T-helper 9 cell (primary cell): ENCODE measurements at places on chromosomes 1 and 21.

DNA sequence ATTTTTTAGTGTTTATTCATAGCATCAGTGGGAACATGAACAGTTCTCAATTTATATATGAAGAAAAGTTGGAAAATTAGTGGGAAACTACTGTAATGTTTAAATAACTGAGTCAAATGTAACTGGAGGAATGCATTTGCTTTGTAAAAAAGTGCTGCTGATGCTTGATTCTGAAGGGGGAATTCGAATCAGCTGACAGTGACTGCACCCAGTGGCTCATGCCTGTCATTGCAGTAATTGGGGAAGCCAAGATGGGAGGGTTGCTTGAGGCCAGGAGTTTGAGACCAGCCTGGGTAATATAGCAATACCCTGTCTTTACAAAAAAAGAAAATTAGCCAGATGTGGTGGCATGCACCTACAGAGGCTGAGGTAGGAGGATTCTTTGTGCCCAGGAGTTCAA, 398.4 kb downstream of the ZP4 start:
- no peak for DNase-seq

GRCh38 chr1:39655578-39656268, 16.2 kb downstream of the NT5C1A start:
- no peak for DNase-seq

- no peak for DNase-seq
Measured at GRCh38 chr1:43354936-43355335, 3.8 kb upstream of the CDC20 start.

GRCh38 chr21:40706806-40707655, 139.9 kb downstream of the DSCAM start:
- no peak for DNase-seq

DNA sequence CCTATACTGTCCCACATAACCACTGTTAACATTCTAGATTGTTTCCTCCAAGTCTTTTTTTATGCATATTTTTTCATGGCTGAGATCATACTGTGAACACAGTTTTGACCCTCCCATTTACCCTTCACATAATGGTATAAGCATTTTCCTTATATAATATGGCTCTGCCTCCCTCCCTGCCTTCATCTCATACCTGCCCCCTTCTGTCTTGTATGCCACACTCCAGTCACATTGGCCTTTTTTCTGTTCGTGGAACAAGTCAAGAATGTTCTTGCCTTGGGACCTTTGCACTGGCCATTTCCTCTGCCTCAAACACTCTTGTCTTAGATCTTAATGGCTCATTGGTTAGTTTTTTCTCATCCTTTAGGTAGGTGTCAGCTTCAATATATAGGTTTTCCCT, 24.3 kb upstream of the ELAVL4 start:
- DNase-seq, result no peak

- no peak for DNase-seq
Measured at GRCh38 chr21:42308161-42308913, 6.9 kb downstream of the TFF3 start.

DNA sequence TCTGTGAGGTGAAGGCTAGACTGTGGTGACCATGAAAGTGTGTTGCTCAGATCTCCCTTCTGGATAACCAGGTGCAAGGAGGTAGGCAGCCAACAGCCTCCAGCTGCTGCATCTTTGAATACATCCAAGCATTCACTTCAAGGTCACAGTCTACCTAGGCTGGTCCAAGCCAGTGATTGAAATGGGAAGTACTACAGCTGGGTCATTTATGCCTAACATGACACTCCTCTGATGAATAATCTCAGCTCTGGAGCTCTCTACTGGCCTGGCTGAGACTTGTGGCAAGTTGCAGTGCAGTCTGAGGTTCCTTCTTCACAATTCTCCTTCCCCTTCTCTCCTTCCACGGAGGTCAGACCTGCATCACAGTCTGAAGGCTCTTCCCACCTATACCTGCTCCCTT, 35.0 kb upstream of the ARHGAP29 start:
- no peak for DNase-seq

GRCh38 chr1:187264995-187265602, 436.4 kb downstream of the PLA2G4A start:
- no peak for DNase-seq

GRCh38 chr1:13546791-13547190, 33.0 kb upstream of the LRRC38 start:
- no peak for DNase-seq

DNA sequence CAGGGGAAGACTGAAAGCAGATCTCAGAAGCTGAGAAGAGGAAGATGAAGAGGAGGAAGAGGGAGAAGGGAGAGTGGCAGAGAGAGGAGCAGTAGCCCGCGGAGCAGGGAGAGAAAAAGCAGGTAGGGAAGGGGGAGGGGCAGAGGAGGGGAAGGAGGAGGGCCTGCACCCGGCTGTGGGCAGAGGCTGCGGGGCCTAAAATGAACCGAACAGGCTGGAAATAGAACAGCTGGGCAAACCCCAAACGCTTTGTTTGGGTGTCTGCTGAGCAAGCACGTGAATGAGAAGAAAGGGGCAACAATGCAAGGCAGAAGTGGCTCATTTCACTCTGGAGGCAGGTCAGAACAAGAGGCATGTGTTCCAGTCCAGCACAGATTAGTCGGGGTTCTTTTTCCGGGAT, 33.5 kb downstream of the KCNC4 start:
- no peak for DNase-seq

DNA sequence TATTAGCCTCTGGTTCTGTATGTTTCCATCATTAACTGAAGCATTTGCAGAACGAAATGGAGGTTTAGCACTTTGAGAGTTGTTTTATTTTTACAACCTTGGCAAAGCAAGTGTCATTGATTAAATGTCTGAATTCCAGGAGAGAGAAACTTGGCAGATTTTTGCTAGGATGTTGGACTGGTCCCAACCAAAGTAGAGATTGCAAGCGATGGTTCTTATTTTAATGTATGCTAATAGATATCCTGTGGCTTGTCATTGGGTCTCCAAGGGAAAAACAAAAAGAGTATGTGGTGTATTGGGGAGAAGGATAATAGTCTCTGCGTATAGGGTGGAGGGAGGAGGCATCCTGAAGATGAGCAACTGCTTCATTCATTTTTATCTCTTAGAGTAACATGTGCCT, 457.2 kb upstream of the RUNX1 start:
- no peak for DNase-seq

DNA sequence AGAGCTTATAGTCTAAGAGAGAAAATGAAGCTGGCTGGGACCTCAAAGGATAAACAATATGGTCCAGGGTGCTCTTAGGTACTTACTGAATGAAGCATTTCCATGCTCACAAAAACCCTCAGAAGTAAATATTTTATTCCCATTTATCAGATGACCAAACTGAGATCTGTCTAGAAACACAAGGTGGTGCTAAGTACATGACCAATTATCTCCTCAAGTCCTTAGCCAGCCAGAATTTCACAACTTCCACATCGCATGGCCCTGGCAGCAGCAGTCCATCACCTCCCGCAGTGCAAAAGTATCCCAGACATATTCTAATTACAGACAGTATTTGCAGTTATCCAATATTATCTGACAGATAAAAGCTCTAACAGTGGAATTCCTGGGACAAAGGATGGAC, 321.7 kb upstream of the PROX1 start:
- DNase-seq, result no peak

GRCh38 chr21:43267391-43268085, 98.7 kb downstream of the CRYAA start:
- DNase-seq, result no peak

GRCh38 chr1:177948336-177948972, 21.4 kb downstream of the SEC16B start:
- no peak for DNase-seq

DNA sequence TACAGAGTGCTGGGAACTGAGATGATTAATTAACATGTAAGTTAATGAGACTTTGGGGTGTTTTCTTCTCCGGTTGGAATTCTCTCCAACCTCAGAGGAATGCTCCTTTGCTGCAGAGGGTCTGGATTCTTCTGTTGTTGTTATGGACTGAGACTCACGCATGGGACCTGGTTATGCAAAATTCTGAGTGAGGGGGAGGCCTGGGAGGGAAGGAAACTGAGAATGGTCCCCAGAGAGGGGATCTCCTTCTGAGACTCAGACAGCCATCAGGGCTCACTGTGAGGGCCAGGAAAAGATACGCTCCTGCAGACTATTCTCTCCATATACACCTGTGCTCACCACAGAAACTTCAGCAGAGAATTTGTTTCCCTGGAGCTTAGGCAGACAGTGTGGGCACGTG, 56.3 kb downstream of the HTR6 start:
- DNase-seq, result no peak

GRCh38 chr1:232471250-232471649, 158.7 kb downstream of the SIPA1L2 start:
- no peak for DNase-seq

DNA sequence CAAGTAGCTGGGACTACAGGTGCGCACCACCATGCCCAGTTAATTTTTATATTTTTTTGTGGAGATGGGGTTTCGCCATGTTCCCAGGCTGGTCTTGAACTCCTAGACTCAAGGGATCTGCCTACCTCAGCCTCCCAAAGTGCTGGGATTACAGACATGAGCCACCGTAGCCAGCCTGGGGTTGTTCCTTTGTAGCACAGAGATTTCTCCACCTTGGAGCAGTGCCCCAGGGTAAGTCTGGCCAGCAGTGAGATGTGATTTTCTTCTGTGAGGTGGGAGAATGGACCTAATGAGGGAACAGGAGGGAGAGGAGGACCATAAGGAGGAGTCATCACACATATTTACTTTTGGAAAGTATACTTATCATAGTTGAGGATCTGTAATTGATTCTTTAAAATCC, 61.1 kb upstream of the GADD45A start:
- no peak for DNase-seq

DNA sequence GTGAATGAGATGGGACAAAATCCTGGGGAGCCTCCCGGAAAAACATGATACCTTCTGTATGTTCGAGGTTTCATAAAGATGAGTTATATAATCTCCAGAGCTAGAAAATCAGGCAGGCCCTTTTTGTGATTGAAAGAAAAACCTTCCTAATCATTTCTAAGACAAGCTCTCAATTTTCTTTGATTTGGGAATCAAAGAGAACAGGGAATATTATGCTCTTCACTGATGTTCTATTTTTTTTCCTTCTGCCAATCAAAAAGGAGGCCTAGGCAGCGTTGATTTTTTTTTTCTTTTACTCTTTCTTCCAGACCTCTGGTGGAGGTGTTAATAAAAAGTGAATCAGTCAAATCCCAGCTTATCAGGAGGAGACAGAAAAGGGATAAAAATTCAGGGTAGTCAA, 34.5 kb downstream of the DIRAS3 start:
- DNase-seq, result no peak

GRCh38 chr1:56397811-56398231, 181.5 kb downstream of the PLPP3 start:
- no peak for DNase-seq

DNA sequence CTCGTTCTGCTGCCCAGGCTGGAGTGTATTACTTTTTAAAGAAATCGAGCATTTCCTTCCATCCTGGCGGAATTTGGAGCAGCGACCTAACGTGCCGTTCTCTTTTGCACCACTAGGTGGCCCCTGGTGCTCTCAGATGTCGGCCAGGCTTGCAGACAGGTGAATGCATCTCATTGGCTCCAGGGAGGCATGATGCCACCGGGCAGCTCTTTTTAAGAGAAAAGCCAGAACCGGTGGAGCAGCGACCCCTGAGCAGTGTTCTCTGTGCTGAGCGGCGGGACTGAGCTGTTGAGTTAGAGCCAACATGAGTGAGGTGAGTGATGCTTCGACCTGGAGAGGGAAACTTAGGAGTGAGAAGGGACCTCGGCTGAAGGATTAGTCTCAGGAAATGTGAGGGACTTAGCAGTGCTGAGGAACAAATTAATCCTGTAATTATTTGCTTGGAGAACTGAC, at the start of gene PCP4:
Gene PCP4, plus strand, starts transcription at position 241 of the 453 bp plus-strand sequence. Its CDS starts 64 bp downstream, at position 305.
- no peak for DNase-seq

DNA sequence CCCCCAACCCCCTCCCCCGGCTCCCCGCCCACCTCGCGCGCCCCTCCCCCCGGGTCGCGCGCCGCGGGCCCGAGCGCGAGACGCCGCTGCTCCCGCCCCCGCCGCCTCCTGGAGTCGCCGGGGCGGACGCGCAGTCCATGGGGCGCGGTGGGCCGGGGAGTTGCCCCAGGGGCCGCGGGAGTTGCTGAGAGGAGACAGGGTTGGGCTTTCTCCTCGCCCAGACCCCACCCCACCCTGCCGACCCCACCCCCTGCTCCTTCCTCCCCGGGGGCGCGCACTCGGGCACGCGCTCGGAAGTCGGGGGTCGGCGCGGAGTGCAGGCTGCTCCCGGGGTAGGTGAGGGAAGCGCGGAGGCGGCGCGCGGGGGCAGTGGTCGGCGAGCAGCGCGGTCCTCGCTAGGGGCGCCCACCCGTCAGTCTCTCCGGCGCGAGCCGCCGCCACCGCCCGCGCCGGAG, at the start of gene LAMC1:
Gene LAMC1, plus strand, starts transcription at position 275 of the 455 bp plus-strand sequence. CDS start 297 bp downstream, outside the sequence.
- no peak for DNase-seq

DNA sequence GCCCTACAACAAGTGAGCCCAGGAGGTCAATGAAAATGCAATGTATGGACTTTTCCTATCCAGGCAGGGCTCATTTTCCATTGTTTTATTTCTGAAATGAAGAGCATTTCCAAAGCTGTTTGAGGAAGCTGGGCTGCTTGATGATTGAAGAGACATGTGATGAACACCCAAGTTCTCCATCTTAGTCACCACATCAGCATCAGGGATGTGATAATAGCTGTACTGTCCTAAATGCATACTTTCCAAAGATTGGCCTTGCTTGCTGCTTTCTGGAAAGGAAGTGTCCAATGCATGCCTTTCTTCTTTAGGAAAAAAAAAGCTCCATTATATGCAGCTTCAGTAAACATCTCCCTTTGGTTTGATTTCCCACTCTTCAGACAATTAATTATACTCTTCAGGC, 425.9 kb upstream of the RUNX1 start:
- no peak for DNase-seq

- DNase-seq, result no peak
Measured at GRCh38 chr1:221192055-221192454, 312.8 kb downstream of the HLX start.

- no peak for DNase-seq
Measured at GRCh38 chr1:160284220-160284781, 632 bp downstream of the PEX19 start.

DNA sequence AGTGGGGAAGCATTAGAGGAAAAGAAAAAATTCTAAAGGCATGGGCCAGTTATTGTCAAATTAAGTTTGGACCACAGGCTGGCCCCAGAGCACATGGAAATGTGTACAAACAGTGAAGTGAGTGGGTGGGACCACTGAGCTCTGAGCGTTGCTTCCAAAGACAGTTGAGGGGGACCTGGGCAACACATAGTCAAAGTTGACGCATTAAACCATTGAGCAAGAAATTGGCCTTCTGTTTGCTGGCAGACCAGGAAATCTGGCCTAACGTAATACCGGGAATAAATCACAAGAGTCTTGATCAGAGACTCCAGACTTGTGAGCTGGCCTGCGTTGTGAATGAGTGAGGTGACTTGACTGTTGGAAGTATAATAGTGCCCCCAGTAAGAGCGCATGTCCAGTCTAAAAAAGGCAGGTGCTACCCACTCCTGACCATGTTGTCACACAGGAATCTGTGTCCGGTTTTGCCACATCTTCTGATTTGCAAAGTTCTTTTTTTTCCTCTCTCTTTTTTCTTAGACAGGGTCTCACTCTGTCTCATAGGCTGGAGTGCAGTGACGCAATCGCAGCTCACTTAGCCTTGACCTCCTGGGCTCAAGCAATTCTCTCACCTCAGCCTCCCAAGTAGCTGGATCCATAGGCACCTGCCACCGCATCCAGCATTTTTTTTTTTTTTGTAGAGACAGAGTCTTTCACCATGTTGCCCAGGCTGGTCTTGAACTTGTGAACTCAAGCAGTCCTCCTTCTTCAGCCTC, 10.7 kb downstream of the EPHB2 start:
- DNase-seq, result no peak

GRCh38 chr1:151371370-151372057, 991 bp downstream of the SELENBP1 start:
- DNase-seq, result no peak

- DNase-seq, result no peak
Measured at GRCh38 chr1:198641501-198641900, 2.7 kb downstream of the PTPRC start.
